NCI-H1105 treated with DMSO at 0.1 percent for 48 hours (cell line): ENCODE measurements at places on chromosomes 11 and 22.
A peak's percentile ranks its signal among the peaks of the same experiment; 100 is the strongest.

- no peak for DNase-seq
These were observed 10.6 kb upstream of the MYO7A start for GRCh38 chr11:77117492-77117891.

DNA sequence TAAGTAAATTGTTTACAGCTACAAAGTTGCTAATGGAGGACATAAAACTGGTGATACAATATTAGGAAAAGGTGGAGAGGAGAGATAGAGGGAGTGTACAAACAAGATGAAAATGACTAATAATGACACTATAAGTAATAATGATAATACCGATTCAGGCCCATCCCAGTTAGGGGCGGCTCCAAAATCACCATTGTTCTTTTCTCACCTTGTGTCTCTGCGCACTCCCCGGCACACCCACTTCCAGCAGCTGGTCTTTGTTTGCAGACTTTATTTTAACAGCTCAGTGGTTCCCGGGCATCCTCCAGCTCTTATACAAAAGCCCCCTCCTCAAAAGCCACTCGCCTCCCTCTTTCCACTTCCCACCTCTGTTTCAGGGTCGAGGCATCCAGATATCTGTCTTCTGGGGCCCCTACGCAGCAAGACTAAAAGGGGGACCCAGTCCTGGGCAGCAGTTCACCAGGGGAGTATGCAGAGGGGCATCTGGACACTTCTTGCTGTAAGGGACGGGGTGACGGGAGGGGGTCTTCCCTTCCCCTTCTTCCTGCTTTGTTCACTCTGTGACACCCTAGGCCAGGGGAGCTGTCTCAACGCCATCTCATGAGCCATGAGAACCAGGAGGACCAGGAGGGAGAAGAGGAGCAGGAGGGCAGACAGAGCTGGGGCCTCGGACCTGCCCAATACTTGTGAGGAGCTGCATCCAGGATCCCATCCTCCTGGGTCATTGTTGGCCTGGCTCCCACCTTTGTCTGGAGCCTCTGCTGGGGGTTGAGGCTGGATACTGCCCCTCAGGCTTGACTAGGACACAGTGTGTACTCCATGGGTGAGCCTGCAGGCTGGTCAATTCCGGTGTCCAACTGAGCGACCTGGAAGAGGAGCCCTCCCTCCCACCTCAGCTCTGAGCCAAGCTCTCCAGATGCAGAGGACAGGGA, 2.7 kb downstream of the APOL2 start:
- DNase-seq: no peak

GRCh38 chr11:88337987-88338668, 592 bp upstream of the CTSC start:
- DNase-seq: peak; percentile 31

- no peak for DNase-seq
These were observed 264 bp downstream of the CHEK1 start for GRCh38 chr11:125625225-125625629.

GRCh38 chr11:44852952-44853351, 97.7 kb downstream of the TP53I11 start:
- DNase-seq: no peak
